ENCODE measurements at places on chromosomes 5 and 9. TPM values are rescaled to one million over a fixed set of nuclear protein-coding genes. Genes with fewer than 3 reads are reported as not detected.

TRIP13 gene
- 21.4 TPM for total RNA-seq

CEL gene
- total RNA-seq = 1.9 TPM

IRGM gene
- total RNA-seq = not detected

PCDHA6 gene
- total RNA-seq = 1.5 TPM

ZBED3 gene
- 14.8 TPM for total RNA-seq

UBLCP1 gene
- total RNA-seq = 74.4 TPM

TGFBI gene
- 892 TPM for total RNA-seq

HTR4 gene
- not detected for total RNA-seq

PPIC gene
- total RNA-seq = 65.0 TPM

UNC13B gene
- total RNA-seq = 20.6 TPM

ADRB2 gene
- 6.9 TPM for total RNA-seq

EFNA5 gene
- 51.2 TPM for total RNA-seq

ZNF618 gene
- total RNA-seq = 6.6 TPM

PTTG1 gene
- total RNA-seq = 119 TPM

EQTN gene
- total RNA-seq = not detected

MYOT gene
- total RNA-seq = not detected

FPGS gene
- 130 TPM for total RNA-seq

WNT8A gene
- total RNA-seq = not detected

C9orf40 gene
- total RNA-seq = 5.6 TPM

RMRP gene
- 17,503 TPM for total RNA-seq

GZMA gene
- not detected for total RNA-seq

SLC45A2 gene
- total RNA-seq = not detected

FBP2 gene
- total RNA-seq = not detected

WDR36 gene
- 52.3 TPM for total RNA-seq

ZFP2 gene
- 0.54 TPM for total RNA-seq

CTXN3 gene
- not detected for total RNA-seq

TCOF1 gene
- 68.4 TPM for total RNA-seq

ELAVL2 gene
- 1.6 TPM for total RNA-seq

NRG2 gene
- total RNA-seq = 0.23 TPM

STPG3 gene
- total RNA-seq = not detected
